ENCODE measurements at places on chromosomes 3 and 15.

DNA sequence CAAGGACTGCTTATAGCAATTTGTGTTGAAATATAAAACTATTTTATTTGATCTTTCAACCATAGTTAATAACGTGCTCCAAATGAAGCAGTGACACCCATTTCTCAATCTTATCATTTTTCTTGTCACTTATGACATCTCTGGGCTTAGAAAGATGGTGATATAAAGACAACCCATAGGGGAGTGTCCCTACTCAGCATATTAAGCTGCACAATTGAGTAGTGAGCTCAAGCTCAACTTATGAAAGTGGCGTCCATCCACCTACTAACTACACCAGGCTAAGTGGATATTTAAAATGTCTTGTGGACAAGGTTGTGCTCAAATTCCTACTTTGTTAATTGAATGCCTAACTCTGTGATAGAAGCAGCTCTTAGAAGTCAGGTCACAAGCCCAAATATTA is 46.7 kb downstream of the SLC9C1 start:
- DNase-seq, result no peak

- no peak for DNase-seq
Measured at GRCh38 chr3:73107676-73108187, 46.3 kb downstream of the EBLN2 start.

- no peak for DNase-seq
Measured at GRCh38 chr3:143134471-143134870, 14.9 kb downstream of the CHST2 start.

GRCh38 chr15:47568030-47568429 is 149.3 kb upstream of the SEMA6D start:
- DNase-seq, result no peak

DNA sequence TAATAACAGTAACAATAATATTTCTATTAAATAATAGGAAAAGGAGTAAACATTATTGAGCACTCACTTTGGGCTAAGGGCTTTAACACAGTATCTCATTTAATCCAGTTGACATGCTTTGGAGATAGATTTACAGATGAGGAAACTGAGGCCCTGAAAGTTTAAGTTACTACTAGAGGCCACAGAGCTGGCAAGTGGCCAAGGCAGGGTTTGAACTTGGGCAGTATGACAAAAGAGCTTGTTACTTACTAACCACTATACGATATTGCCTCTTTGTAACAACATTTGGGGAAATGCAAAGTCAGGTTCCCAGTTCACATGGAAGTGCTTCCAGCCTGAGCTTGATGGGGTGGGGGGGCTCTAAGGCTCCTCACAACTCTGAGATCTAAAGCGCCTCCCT is 149.1 kb upstream of the LMCD1 start:
- DNase-seq, result no peak
